ENCODE measurements at places on chromosomes 13 and 19.

- DNase-seq: no peak
These were observed 2.9 kb downstream of the RASIP1 start for GRCh38 chr19:48737360-48737998.

GRCh38 chr19:35629332-35629633 is 447 bp downstream of the RBM42 start:
- no peak for DNase-seq

DNA sequence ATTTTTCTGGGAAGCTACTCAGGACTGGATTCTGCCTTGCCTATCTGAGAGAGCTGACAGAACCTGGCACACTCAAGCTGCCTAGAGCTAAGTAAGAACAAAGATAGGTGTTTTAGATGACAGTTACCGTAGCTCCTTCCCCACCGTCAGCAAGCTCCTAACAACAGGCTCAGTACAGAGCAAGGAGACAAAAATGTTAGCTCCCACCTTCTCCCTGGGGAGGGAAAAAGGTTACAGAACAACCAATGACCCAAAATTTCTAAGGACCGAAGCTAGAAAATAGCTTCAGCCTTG is 1058.2 kb upstream of the PCDH20 start:
- DNase-seq: no peak

- no peak for DNase-seq
These were observed 139.6 kb upstream of the HTR2A start for GRCh38 chr13:47036294-47037008.

GRCh38 chr13:99908140-99908803 is 63.3 kb downstream of the ZIC5 start:
- no peak for DNase-seq

DNA sequence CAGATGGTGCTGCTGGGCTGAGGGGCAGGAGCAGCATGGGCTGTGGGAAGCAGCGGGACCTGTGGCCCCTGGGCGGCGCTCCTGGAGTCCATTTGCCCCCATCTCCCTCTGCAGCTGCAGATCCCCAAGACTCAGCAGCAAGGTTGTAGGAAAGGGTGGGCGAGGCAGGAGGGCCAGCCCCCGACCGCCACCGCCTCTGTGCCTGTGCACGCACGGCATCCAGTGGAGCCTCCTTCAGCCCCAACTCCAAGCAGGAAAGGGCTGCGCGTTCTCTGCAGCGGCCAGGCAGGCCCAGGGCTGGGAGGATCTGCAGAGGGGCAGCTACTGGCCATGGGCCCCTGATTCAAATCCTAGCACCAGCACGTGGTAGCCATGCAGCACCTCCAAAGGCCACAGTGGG is 20.8 kb downstream of the DPF1 start:
- DNase-seq: no peak

DNA sequence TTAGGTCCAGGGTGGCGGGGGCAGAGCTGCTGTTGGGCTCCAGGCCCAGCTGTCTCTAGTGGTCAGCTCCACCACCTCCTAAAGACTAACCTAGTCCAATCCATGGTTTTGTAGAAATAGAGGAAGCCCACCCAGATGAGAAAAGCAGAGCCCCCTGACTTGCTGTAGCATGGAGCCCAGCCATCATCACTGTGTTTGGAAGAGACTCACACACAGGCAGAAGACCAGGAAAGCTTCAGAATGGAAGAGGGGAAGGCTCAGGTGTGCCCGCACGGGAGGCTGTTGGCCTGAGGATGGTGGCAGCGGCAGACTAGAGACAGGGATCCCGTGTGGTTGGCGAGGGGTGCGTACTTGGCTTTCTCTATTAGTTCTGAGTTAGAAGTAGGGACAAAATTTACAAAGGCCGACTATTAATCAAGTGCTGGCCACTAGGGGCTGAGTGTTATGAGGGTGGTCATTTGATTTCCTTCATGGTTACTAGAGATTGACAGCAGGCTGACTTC is 193.2 kb upstream of the SOX1 start:
- DNase-seq: no peak

GRCh38 chr13:46380242-46380641 is 6.8 kb downstream of the RUBCNL start:
- no peak for DNase-seq

- DNase-seq: no peak
These were observed 231.7 kb upstream of the MIR17HG start for GRCh38 chr13:91115776-91116175.

- DNase-seq: no peak
These were observed 5.6 kb upstream of the ATP8B3 start for GRCh38 chr19:1817553-1818179.

DNA sequence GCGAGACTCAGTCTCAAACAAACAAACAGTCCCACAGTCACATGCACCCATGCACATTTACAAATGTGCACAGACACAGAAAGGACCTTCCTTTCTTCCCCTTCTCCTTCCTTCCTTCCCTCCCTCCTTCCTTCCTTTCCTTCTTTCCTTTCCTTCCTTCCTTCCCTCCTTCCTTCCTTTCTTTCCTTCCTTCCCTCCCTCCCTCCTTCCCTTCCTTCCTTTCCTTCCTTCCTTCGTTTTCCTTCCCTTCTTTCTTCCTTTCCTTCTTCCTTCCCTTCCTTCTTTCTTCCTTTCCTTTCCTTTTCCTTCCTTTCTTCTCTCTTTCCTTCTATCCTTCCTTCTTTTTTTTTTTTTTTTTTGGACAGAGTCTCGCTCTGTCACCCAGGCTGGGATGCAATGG is 16.2 kb upstream of the EBI3 start:
- DNase-seq: no peak
